ENCODE measurements at places on chromosomes 13 and 19.
A peak's percentile ranks its signal among the peaks of the same experiment; 100 is the strongest.

GRCh38 chr13:52356327-52356726 is 49.6 kb downstream of the THSD1 start:
- no peak for DNase-seq

DNA sequence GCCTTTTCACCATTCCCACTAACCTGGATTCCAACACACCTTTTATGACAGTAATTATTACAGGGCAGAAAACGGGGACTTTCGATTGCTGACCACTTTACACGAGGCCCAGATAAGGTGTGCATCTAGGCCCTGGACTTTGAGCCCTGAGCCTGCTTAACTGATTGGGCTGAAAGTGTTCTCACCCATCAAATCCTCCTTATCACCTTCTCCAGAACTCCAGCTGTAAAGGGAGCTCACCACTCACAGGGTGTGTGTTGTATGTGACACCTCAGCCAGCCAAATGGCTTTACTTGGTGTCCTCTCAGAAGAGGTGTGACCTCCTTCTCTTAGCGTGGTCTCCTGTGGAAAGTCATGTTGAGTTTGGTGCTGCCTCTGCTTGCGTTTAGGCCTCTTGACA is 36.5 kb downstream of the SIPA1L3 start:
- DNase-seq: no peak

- DNase-seq: no peak
Measured at GRCh38 chr13:94313321-94313910, 166.1 kb downstream of the DCT start.

DNA sequence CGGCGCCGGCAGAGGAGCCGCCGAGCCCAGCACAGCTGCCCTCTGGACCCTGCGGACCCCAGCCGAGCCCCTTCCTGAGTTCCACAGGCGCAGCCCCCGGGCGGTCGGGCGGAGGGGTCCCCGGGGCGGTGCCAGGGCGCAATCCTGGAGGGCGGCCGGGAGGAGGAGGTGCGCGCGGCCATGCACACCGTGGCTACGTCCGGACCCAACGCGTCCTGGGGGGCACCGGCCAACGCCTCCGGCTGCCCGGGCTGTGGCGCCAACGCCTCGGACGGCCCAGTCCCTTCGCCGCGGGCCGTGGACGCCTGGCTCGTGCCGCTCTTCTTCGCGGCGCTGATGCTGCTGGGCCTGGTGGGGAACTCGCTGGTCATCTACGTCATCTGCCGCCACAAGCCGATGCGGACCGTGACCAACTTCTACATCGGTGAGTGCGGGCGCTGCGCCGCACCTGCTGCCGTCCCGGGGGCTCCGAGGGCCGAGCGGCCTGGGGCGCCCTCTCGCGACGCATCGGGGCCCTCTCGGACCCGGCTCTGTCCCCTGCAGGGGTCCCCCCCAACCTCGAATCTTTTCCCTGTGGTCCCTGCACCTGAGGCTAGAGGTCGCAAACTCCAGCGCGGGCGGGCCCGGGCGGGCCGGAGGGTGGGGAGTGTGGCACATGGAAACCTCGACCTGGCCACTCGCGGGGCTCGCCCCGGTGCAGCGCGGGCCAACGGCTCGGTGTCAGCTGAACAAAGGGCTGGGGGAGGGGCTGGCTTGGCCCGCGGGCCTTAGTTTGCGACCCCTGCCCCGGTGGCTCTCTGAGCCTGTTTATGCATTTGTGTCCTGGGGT is at the start of gene KISS1R:
Gene KISS1R (plus strand): TSS at position 11 of the 829 bp plus-strand sequence. CDS start 170 bp downstream, at position 181.
- DNase-seq: peak; percentile 60

- peak; percentile 62 for DNase-seq
Measured at GRCh38 chr19:35090506-35091214, 25.0 kb upstream of the FXYD3 start.

DNA sequence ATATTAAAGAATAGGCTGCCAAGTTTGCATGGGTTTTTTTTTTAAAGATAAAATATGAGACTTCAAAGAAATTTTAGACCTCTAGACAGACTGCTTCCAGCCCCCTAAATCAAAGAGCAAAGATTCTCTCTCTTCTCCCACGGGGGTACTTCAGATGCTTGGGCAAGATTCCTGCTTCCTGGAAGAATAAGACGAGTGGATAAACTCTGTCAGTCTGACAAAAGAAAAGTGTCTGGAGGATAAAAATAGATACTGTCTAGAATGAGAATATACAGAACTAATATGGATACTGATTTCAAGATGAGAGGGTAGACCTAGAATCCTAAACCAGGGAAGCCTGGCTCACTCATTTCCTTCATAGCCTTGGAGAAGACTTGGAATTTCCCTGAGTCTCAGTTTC is 435.1 kb downstream of the FOXO1 start:
- DNase-seq: no peak

GRCh38 chr19:40801426-40802299 is 2.7 kb downstream of the EGLN2 start:
- peak; percentile 10 for DNase-seq
